Endodermal cell (in vitro differentiated cells): ENCODE measurements at places on chromosomes 4 and X. TPM values are rescaled to one million over a fixed set of nuclear protein-coding genes. Genes with fewer than 3 reads are reported as not detected.

Gene DUSP21
- total RNA-seq, result not detected in 2 replicates

Gene CT55
- 0.16 TPM in 1 of 2 replicates, not detected in the other for total RNA-seq

Gene PHEX
- total RNA-seq, result 0.16 to 0.25 TPM (median 0.24 TPM) in 3 replicates

Gene SUPT20HL2
- total RNA-seq, result not detected in 3 replicates

Gene SPATA18
- total RNA-seq, result 3.3 TPM in 2 replicates

- no peak overlapping the region for H3K4me3 ChIP-seq
- H3K36me3 ChIP-seq, result no peaks in the 10 kb centered on the region
- no peaks in the 10 kb centered on the region for H3K4me1 ChIP-seq
- no peak overlapping the region for H3K27ac ChIP-seq
- DNase-seq, result no peak
These were observed 47.5 kb downstream of the SLITRK2 start for GRCh38 chrX:145865082-145865481.

- H3K36me3 ChIP-seq, result no peaks in the 10 kb centered on the region
- peak; percentile 68 for DNase-seq
- H3K4me3 ChIP-seq, result no peak overlapping the region
- H3K4me1 ChIP-seq, result no peaks in the 10 kb centered on the region
- no peak overlapping the region for H3K27ac ChIP-seq
- H3K27me3 ChIP-seq, result no peaks in the 10 kb centered on the region
These were observed 28.2 kb upstream of the HUWE1 start for GRCh38 chrX:53714580-53715345.

GRCh38 chr4:185657183-185657582 lies 121.9 kb upstream of the PDLIM3 start:
- DNase-seq, result no peak
- H3K4me3 ChIP-seq, result no peak overlapping the region
- no peaks in the 10 kb centered on the region for H3K36me3 ChIP-seq

- H3K4me1 ChIP-seq, result no peaks in the 10 kb centered on the region
- H3K36me3 ChIP-seq, result no peaks in the 10 kb centered on the region
- H3K27ac ChIP-seq, result no peak overlapping the region
- no peak overlapping the region for H3K4me3 ChIP-seq
- DNase-seq, result no peak
These were observed 213.6 kb downstream of the CPE start for GRCh38 chr4:165592386-165592785.

DNA sequence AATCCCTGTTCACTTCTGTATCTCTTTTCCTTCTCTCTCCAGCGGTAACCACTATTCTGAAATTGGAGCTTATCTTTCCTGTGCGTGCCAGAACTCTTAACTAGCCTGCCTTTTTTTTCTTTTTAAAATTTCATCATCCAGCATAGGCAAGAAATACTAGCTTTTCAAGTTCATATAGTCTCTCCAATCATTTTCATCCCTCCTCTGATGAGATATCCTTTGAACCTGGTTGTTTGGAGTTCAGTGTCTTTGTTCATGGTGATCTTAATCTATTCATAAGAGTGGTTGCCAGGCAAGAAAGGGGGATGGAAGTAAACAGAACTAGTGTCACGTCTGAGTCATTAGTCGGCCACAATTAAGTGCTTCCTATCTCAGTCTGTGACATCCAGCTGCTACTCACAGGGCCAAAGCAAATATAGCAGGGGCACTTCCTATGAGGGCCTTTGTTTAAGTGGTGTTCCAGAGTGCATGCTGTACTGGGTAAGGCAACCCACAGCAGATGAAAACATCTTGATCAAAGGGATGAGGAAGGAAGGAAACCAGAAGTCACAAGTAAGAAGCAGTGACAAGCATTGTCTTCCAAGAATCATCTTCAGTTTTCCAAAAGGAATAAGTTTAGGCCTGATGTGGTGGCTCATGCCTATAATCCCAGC lies 56.4 kb upstream of the XIAP start:
- no peaks in the 10 kb centered on the region for H3K4me1 ChIP-seq
- H3K36me3 ChIP-seq, result no peaks in the 10 kb centered on the region
- no peak overlapping the region for H3K27ac ChIP-seq
- no peaks in the 10 kb centered on the region for H3K27me3 ChIP-seq

- H3K27me3 ChIP-seq, result no peaks in the 10 kb centered on the region
- H3K36me3 ChIP-seq, result no peaks in the 10 kb centered on the region
- no peaks in the 10 kb centered on the region for H3K4me1 ChIP-seq
These were observed 98.5 kb upstream of the CTSO start for GRCh38 chr4:156052116-156052515.

DNA sequence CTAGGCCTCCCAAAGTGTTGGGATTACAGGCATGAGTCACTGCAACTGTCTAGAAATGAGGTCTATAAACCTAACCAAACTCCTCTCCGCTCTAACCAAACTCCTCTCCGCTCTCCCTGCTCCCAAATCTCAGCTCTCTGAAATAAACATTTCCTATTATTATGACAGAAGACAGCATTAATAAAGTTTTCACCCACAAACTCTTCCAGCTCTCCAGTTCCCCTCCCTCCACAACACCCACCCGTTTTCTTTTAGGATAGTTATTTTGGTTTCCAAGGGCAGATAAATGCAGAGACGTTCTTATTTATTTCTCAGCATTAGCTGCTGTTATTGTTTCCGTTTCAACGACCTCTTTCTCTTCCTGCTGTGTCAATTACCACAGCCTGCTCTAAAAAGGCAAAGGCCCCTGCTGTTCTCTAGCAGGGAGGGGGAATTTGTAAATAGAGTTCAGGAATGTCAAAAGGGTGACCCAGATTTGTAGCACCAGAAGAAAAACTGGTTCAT lies 13.3 kb upstream of the SCD5 start:
- DNase-seq, result peak; percentile 67
- H3K27ac ChIP-seq, result peak overlapping the region; percentile 57
- H3K4me3 ChIP-seq, result peak overlapping the region; percentile 70
- H3K36me3 ChIP-seq, result no peaks in the 10 kb centered on the region
- H3K4me1 ChIP-seq, result no peaks in the 10 kb centered on the region

DNA sequence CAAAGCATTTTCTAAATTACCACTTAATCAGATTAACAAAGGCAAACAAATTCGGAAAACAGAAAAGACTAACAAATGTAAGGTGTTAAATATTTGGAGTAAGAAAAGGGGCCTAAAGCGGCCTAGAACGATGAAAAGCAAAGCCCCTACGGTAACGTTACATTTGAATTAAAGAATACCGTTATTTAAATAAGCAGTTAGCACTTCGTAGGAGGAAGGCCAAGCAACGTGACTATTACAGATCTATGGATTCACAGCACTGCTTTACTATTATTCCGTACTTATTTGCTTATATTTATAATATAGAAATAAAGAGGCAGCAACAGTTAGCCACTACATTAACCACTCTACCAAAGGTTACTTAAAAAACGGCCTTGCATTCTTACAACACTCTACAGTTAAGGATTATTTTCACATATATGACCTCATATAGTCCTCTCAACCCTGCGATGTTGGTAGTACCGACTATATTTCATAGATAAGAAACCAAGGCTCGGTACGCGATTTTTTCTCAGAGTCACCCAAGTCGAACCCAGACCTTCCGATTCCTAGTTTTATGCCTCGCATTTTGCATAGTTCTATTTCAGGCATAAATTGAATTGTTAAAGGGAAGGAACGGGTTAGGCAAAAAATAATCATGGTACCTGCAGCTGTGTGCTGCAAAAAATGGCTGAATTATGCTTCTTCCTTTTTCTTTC lies 2.9 kb downstream of the KLHL15 start:
- peak overlapping the region; percentile 76 for H3K27ac ChIP-seq
- no peaks in the 10 kb centered on the region for H3K27me3 ChIP-seq
- no peaks in the 10 kb centered on the region for H3K4me1 ChIP-seq
- no peak for DNase-seq
- no peaks in the 10 kb centered on the region for H3K36me3 ChIP-seq
- peak overlapping the region; percentile 92 for H3K4me3 ChIP-seq

DNA sequence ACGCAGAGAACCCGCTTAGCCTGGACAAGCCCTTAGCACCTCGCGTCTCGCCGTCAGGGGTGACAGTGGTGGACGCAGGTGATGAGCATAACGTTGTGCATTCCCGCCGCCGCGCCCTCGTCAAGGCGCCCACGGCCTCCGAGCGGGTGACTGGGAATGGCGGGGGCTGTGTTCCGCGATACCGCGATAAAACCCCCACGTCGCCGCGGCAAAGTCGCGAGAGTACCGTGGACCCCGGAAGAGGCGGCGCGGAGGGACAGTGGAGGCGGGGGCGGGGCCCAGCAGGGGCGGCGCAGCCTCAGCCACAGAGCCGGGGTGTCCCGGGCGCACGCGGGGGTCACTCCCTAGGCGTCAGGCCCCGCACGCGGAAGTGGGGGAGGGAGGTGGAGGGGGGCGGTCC lies 53.8 kb downstream of the ZFYVE28 start:
- H3K27ac ChIP-seq, result no peak overlapping the region
- no peaks in the 10 kb centered on the region for H3K27me3 ChIP-seq
- H3K4me3 ChIP-seq, result no peak overlapping the region
- H3K36me3 ChIP-seq, result no peaks in the 10 kb centered on the region
- no peaks in the 10 kb centered on the region for H3K4me1 ChIP-seq
